ENCODE measurements at places on chromosomes 7 and 10. TPM values are rescaled to one million over a fixed set of nuclear protein-coding genes. Genes with fewer than 3 reads are reported as not detected.

Gene FEZF1
- not detected for total RNA-seq

Gene CAV2
- 42.5 TPM for total RNA-seq

Gene CCDC7
- total RNA-seq, result 16.6 TPM

Gene CYP3A4
- not detected for total RNA-seq

Gene TWIST1
- 24.9 TPM for total RNA-seq

Gene ASB10
- total RNA-seq, result not detected

Gene GPC2
- 6.0 TPM for total RNA-seq

Gene ABCB1
- total RNA-seq, result 0.05 TPM

Gene CRHR2
- not detected for total RNA-seq

Gene GPR146
- 3.8 TPM for total RNA-seq

Gene PTF1A
- not detected for total RNA-seq

Gene GPR85
- 2.6 TPM for total RNA-seq

Gene PPP1R3C
- 84.9 TPM for total RNA-seq

Gene INMT
- 0.30 TPM for total RNA-seq

Gene FGL2
- total RNA-seq, result 0.30 TPM

Gene MMD2
- not detected for total RNA-seq

Gene FGF8
- total RNA-seq, result not detected

Gene TMEM178B
- 0.18 TPM for total RNA-seq

Gene PDK4
- under 0.01 TPM for total RNA-seq

Gene GATAD1
- 29.2 TPM for total RNA-seq

Gene DNAJC12
- total RNA-seq, result 5.1 TPM

Gene VAX1
- not detected for total RNA-seq

Gene ATOH7
- not detected for total RNA-seq

Gene MAGI2
- 16.0 TPM for total RNA-seq

Gene HOXA10
- total RNA-seq, result 13.7 TPM

Gene RGR
- total RNA-seq, result not detected
